B cell (primary cell): ENCODE measurements at places on chromosomes 4 and X.

GRCh38 chrX:119667111-119667878, 25.7 kb downstream of the SEPTIN6 start:
- H3K36me3 ChIP-seq, result no peaks in the 10 kb centered on the region
- no peak for DNase-seq

- no peaks in the 10 kb centered on the region for H3K36me3 ChIP-seq
- no peak for DNase-seq
- no peaks in the 10 kb centered on the region for H3K4me1 ChIP-seq
- no peak overlapping the region for H3K4me3 ChIP-seq
- H3K27me3 ChIP-seq, result no peaks in the 10 kb centered on the region
- no peak overlapping the region for H3K27ac ChIP-seq
Measured at GRCh38 chrX:25618248-25618647, 519.9 kb upstream of the MAGEB18 start.

- no peak for DNase-seq
- H3K4me3 ChIP-seq, result no peak overlapping the region
- H3K36me3 ChIP-seq, result no peaks in the 10 kb centered on the region
Measured at GRCh38 chrX:77779695-77780094, 6.3 kb downstream of the ATRX start.

DNA sequence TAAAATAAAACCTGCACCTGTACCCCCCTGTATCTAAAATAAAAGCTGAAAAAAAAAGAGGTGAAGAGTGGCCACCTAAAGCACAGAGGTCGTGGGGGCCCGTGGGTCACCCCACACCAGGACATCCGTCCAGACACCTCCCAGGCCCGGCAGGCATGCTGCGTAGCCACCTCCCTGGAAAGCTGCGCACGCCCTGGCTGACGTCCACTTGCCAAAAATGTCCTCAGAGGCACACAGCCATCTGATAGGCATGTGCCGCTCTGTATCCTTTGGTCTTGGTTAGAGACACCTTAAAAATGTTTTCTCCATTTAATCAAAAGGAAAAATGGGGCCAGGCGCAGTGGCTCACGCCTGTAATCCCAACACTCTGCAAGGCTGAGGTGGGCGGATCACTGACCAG, 17.7 kb downstream of the FAM53A start:
- H3K27me3 ChIP-seq, result no peaks in the 10 kb centered on the region
- no peak overlapping the region for H3K4me3 ChIP-seq
- DNase-seq, result no peak
- no peaks in the 10 kb centered on the region for H3K36me3 ChIP-seq
- H3K4me1 ChIP-seq, result no peaks in the 10 kb centered on the region

GRCh38 chrX:49226946-49227345, 6.2 kb downstream of the CACNA1F start:
- H3K27ac ChIP-seq, result no peak overlapping the region
- H3K4me1 ChIP-seq, result peaks cover 17% of the 10 kb centered on the region
- no peak for DNase-seq
- H3K36me3 ChIP-seq, result no peaks in the 10 kb centered on the region

DNA sequence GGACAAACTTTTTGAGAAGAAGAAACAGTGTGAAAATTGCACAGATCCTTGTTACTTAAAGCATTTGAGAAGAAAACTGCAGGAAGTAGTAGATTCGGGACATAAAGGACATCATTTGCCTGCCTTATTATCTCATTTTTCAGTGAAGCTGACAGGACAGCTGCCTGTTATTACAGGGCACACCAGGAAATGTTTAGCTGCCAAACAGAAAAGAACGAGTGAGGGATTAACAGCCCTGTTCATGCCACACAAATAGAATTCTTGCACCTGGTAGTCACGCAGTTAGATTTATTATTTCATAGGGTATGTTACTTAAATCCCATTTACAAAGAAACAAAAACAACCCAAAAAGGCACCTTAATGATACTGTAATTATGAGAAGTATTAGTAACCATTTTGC, 100.6 kb downstream of the CHIC2 start:
- H3K27ac ChIP-seq, result no peak overlapping the region
- no peak for DNase-seq
- no peaks in the 10 kb centered on the region for H3K36me3 ChIP-seq
- H3K4me1 ChIP-seq, result no peaks in the 10 kb centered on the region

DNA sequence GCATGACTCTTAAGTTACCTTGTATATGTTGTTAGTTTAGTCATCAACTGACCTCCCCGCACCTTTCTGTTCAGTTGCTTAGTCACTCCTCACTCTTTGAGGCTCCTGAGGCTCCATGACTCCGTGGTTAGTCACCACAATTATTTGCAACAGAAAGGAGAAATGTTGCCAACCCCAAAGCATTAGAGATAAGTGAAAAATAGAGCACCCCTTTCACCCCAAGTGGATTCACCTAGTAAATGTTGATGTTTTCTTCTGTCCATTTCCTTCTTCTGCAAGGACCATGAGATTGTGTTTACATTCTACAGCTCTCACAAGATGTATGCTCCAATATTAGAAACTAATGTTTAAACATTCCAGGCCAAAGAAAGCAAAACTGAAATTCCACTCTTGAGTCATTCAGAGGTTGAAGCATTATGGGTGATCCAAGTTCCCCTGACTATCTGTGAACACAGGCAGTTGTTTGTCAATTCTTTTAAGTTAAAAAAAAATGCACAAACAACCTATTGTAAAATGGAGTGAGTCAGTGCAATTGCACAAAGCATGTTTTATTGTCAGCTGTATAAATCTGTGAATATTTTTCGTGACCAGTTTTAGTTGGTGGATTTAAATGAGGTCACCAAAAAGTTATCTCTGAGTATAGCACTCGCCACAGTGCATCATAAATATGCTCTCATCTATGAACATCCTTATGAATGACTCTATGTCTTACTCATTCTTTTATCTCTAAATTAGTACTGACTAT, 552.4 kb upstream of the MAGEB2 start:
- H3K4me1 ChIP-seq, result no peaks in the 10 kb centered on the region
- DNase-seq, result no peak
- no peak overlapping the region for H3K27ac ChIP-seq

DNA sequence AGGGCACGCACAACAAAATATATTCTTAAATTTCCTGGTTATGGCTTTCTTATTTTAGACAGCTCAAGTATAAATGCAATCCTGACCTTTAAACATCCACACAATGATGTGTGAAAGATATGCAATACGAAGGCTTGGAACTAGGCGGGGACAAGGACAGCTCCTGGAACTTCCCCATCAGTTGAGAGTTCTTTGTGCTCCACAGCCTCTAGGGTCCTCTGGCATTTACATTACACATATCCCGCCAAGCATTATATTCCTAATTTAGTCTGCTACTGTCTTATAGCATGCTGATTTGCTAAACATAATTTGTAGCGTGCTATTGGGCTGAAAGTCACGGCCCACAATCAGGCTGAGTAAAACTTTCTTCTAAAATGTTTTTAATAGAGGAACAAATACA, 74.4 kb downstream of the FTHL17 start:
- H3K36me3 ChIP-seq, result no peaks in the 10 kb centered on the region
- H3K27me3 ChIP-seq, result no peaks in the 10 kb centered on the region
- DNase-seq, result no peak
- H3K4me3 ChIP-seq, result no peak overlapping the region
- no peak overlapping the region for H3K27ac ChIP-seq

DNA sequence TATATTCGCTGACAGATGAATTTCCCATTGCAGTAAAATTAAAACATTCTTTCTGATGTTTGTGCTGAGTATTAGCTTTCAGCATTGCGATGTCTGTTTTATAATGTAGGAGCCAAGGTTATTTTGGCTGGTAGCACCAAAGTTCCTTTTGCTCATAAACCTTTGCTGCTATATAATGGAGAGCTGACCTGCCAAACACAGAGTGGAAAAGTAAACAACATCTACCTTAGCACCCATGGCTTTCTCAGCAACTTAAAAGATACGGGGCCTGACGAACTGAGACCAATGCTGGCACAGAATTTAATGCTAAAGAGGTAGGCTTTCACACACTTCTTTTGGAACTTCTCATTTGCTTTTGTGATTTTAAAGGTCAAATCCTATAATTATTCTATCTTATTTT, 46.0 kb downstream of the WDR19 start:
- H3K4me3 ChIP-seq, result no peak overlapping the region
- no peaks in the 10 kb centered on the region for H3K36me3 ChIP-seq

DNA sequence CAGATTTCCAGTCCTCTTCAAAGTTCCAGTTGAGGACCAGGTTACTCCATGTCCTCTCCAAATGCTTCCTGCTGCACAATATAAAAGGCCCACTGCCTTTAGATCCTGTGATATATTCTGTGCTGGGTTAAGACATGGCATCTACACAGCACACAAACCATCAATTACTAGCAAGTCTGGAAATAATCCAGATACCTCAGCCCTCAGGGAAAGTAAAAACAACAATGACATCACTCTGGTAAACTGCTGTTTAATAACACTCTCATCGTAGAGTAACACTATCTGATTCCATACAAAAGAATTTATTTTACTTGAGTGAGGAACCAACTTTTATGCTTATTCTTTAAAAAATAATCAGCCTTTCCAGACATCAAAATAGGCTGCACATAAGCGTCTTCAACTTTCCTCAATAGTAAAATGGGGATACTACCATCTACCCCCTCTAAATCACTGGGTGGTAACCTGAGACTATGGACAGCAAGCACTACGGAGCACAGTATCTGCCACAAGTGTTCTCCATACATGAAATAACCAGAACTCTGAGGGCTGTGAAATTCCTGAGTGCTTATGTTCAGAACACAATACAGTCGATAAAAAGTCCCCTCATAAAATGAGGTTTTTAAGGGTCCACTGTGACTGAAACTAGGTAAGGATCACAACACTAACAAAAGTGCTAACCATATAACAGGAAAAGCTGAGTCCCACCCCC, 53.4 kb downstream of the ABCG2 start:
- H3K27me3 ChIP-seq, result no peaks in the 10 kb centered on the region
- H3K4me3 ChIP-seq, result no peak overlapping the region
- no peaks in the 10 kb centered on the region for H3K4me1 ChIP-seq
- no peak overlapping the region for H3K27ac ChIP-seq
- DNase-seq, result no peak

DNA sequence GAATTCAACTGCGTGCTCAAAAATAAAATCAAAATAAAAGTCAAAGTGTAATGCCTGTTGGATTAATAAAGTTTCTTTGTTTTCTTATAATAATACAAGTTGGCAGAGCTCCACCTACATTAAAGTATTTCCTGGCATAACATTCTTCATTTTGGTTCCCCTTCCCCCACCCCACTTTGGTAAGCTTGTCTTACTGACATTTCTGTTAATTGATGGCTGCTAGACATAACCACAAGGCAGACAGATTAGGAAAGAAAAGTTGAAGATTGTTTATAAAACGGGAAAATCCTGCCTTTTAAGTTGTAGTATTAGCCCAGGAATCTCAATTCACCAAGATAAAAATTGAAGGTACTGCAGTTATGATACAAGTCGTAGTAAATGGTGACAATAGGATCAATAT, 246.5 kb upstream of the RPS6KA3 start:
- H3K36me3 ChIP-seq, result no peaks in the 10 kb centered on the region
- H3K27ac ChIP-seq, result no peak overlapping the region
- DNase-seq, result no peak
- peaks cover 4% of the 10 kb centered on the region for H3K4me1 ChIP-seq

DNA sequence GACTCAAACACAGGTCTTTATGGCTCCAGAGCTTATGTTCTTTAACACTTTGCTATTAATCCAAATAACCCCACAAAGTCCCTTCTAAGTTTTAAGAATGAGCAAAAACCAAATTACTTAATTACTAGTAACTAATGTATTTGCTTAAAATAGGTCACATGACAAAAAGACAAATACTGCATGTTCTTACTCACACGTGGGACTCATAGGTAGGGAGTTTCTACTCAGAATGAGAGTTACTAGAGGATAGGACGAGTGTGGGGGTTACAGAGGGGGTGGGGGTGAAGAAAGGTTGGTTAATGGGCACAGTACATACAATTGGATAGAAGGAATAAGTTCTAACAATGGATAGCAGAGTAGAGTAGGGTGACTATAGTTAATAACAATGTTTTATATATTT, 5.8 kb downstream of the RPS6KA3 start:
- H3K27me3 ChIP-seq, result no peaks in the 10 kb centered on the region
- H3K27ac ChIP-seq, result no peak overlapping the region
- peaks cover 2% of the 10 kb centered on the region for H3K36me3 ChIP-seq
- no peak for DNase-seq
- H3K4me1 ChIP-seq, result peaks cover 30% of the 10 kb centered on the region

GRCh38 chr4:11259837-11260236, 168.9 kb downstream of the HS3ST1 start:
- H3K36me3 ChIP-seq, result no peaks in the 10 kb centered on the region
- H3K27ac ChIP-seq, result no peak overlapping the region
- no peaks in the 10 kb centered on the region for H3K4me1 ChIP-seq
- H3K27me3 ChIP-seq, result no peaks in the 10 kb centered on the region
- no peak overlapping the region for H3K4me3 ChIP-seq

DNA sequence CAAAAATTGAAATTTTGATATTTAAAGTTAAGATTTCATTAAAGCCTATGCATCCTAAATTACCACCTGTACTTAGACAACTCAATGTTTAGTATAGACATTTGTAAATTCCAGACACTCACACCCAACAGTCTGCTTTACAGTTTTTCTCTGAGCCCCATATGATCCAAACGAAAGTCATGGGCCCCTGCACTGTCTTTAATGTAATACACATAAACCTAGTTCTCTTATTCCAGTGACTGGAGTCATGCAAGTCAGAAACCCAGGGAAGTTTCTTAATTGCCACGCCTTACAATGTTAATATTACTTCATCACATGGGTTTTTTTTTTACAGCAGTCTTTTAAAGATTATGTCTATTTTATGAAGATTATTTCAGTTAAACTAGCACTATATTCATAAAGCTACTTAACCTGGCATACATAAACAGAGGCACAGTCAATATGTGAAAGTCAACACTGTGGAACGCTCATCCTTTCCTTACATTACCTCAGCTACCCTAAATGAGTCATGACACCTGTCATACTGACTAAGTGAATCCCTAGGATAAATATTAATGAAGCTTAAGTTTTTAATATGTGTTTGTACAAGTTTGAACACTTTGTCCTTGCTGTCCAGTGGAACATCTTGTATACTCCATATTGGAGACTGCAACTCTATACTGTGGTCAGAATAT, 67.7 kb upstream of the H2AZ1 start:
- DNase-seq, result no peak
- no peak overlapping the region for H3K4me3 ChIP-seq
- H3K27me3 ChIP-seq, result peaks cover 6% of the 10 kb centered on the region

- H3K4me1 ChIP-seq, result peaks cover 35% of the 10 kb centered on the region
- DNase-seq, result peak; percentile 7
- H3K27me3 ChIP-seq, result no peaks in the 10 kb centered on the region
- H3K36me3 ChIP-seq, result no peaks in the 10 kb centered on the region
Measured at GRCh38 chrX:107440187-107440586, 9.3 kb upstream of the FRMPD3 start.

GRCh38 chr4:2253160-2254084, 8.5 kb downstream of the MXD4 start:
- peaks cover 2% of the 10 kb centered on the region for H3K4me1 ChIP-seq
- no peak for DNase-seq
- no peak overlapping the region for H3K27ac ChIP-seq
- H3K27me3 ChIP-seq, result no peaks in the 10 kb centered on the region
- H3K4me3 ChIP-seq, result no peak overlapping the region
